Activated CD4-positive, CD25-positive, alpha-beta regulatory T cell (primary cell): ENCODE measurements at places on chromosomes 3 and 15.

- no peak for DNase-seq
Observed at GRCh38 chr15:70289191-70289955, 191.7 kb upstream of the TLE3 start.

GRCh38 chr3:171892457-171892856, 49.3 kb downstream of the TMEM212 start:
- DNase-seq, result no peak

GRCh38 chr3:61518590-61518989, 42.8 kb upstream of the PTPRG start:
- no peak for DNase-seq

- DNase-seq, result no peak
Observed at GRCh38 chr15:85730001-85730820, 64.5 kb downstream of the KLHL25 start.

- no peak for DNase-seq
Observed at GRCh38 chr3:157226173-157226847, 66.4 kb upstream of the CCNL1 start.

- no peak for DNase-seq
Observed at GRCh38 chr3:114727373-114727772, 419.7 kb downstream of the ZBTB20 start.
